ENCODE measurements at places on chromosomes 2 and 18.

GRCh38 chr2:175256806-175257585 lies 75.5 kb upstream of the ATP5MC3 start:
- DNase-seq: no peak
- peaks cover 21% of the 10 kb centered on the region for H3K27me3 ChIP-seq
- H3K36me3 ChIP-seq: no peaks in the 10 kb centered on the region
- H3K4me3 ChIP-seq: no peak overlapping the region

DNA sequence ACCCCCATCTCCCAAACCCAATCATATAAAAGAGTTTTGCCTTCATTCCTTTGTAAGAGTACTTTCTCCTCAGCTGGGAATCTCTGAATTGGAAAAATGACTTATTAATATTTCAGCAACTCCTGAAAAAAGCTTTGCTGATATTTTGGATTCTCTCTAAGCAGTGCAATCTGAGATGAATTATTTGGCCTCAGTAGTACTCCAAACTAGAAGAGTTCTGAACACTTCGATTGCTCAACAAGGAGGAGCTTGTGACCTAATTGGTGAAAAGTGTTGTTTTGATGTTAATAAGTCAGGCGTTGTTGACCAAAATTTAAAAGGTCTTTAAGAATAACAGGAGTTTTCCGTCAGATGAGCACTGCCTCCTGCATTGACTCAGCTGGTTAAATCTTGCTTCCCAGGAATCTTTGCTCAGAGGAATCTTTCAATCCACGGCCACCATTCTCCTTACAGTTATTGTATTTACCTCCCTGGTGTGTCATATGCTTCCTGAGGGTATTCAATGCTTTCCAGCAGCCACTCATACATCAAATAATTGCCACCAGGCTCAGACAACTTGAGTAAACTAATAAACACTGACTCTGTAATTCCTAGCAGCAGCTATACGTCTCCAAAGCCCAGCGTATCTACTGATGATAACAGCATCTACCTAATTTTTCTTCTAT lies 24.5 kb upstream of the LIPG start:
- no peaks in the 10 kb centered on the region for H3K36me3 ChIP-seq
- no peaks in the 10 kb centered on the region for H3K4me1 ChIP-seq
- DNase-seq: no peak
- H3K27ac ChIP-seq: no peak overlapping the region

DNA sequence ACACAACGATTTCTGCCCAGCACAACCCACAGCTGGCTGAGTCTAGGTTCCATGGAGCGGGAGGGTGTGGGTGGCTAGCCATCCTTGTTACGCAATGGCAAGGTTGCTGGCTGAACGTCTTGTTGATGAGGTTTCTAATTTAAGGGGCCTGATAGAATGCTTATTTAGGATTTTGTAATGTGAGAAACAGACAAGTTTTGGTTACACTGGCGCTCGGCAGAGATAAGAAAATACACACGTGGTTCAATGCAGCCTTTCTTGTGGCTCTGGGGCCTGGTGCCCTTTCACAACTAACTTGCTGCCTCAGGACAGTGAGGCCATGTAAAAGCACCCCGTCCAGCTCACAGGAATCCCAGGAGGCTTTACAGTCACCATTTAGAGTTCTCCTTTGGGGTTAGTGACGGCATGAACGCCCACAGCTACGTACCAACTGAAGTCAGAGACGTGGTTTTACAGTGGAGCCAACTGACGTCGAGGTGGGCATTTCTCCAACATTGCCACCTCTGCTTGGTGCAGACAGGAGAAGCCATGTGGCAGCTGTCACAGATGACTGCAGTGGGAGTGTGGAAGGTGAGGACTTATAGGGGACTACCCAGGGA lies 29.7 kb upstream of the PIEZO2 start:
- peak; percentile 94 for DNase-seq
- no peaks in the 10 kb centered on the region for H3K36me3 ChIP-seq
- no peaks in the 10 kb centered on the region for H3K27me3 ChIP-seq
- peak overlapping the region; percentile 78 for H3K27ac ChIP-seq
- peaks cover 38% of the 10 kb centered on the region for H3K4me1 ChIP-seq

DNA sequence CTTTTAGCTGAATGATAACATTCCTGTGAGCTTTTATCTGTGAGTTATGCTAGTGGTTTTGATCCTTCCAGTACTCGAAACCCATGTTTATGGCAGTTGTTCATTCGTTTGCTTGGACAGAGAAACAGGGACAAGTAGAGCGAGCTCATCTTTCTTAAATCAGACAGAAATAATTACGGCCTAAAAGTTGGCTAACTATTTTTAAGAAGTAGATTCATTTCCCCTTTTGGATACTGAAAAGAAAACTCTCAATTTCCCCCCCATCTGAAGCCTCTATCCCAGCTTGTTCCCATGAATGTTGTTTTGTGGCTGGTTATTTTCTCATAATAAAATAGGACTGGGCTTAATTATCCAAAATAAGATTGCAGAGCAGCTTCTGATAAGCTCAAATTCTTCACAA lies 67.1 kb downstream of the ANTXR1 start:
- no peaks in the 10 kb centered on the region for H3K27me3 ChIP-seq
- no peak overlapping the region for H3K4me3 ChIP-seq
- peak overlapping the region; percentile 13 for H3K27ac ChIP-seq
- H3K36me3 ChIP-seq: peaks cover 29% of the 10 kb centered on the region

DNA sequence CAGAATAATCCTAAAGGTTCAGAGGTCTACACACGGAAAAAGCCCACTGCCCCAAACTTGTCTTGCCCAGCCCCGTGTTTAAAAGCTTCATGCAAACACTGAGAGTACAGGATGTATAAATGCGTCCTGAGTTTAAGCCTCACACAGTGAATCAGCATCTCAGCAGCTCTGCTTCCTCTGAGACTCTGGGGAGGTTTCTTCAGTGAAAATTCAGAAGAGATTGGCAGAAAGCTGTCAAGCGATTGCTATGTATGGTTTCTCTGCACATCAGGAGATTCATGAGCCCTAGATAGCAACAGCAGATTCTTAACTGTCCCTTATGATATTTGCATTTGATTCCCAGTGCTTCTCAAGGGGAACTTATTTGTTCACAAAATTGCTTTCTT lies 27.1 kb downstream of the CRACDL start:
- H3K4me3 ChIP-seq: no peak overlapping the region
- no peaks in the 10 kb centered on the region for H3K36me3 ChIP-seq
- no peak overlapping the region for H3K27ac ChIP-seq
- no peak for DNase-seq
- peaks cover 14% of the 10 kb centered on the region for H3K4me1 ChIP-seq

DNA sequence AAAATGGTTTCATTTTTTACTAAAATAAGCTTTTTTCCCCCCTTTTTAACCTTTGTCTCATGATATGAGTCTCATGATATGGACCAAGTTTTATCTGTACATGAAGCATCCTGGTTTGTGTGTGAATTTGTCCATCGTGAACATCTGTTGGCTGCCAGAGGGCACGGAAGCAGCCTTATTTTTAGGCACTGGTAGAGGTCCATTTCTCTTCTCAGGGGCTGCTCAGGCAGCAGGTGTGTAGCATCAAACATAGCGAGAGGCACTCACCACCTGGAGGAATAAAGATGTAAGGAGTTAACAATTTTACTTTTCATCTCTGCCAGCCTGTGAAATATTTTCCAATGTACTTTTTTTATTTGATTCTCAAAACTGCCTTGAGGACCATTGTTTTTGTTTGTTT lies 134.5 kb downstream of the RHBDD1 start:
- H3K4me3 ChIP-seq: peak overlapping the region; percentile 19
- no peaks in the 10 kb centered on the region for H3K27me3 ChIP-seq
- no peak for DNase-seq
- H3K36me3 ChIP-seq: no peaks in the 10 kb centered on the region

- no peak overlapping the region for H3K4me3 ChIP-seq
- no peak overlapping the region for H3K27ac ChIP-seq
- no peaks in the 10 kb centered on the region for H3K4me1 ChIP-seq
- H3K27me3 ChIP-seq: no peaks in the 10 kb centered on the region
- peak; percentile 38 for DNase-seq
Observed at GRCh38 chr2:238988105-238988504, 140.2 kb downstream of the TWIST2 start.

- DNase-seq: no peak
- H3K36me3 ChIP-seq: no peaks in the 10 kb centered on the region
- peaks cover 34% of the 10 kb centered on the region for H3K4me1 ChIP-seq
- no peaks in the 10 kb centered on the region for H3K27me3 ChIP-seq
Observed at GRCh38 chr2:24511894-24512293, 20.8 kb downstream of the NCOA1 start.

DNA sequence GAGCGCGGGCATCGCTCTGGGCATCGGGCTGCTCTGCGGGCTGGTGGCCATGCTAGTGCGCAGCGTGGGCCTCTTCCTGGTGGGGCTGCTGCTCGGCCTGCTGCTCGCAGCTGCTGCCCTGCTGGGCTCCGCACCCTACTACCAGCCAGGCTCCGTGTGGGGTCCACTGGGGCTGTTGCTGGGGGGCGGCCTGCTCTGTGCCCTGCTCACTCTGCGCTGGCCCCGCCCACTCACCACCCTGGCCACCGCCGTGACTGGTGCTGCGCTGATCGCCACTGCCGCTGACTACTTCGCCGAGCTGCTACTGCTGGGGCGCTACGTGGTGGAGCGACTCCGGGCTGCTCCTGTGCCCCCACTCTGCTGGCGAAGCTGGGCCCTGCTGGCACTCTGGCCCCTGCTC lies 3.8 kb downstream of the TMEM198 start:
- no peak overlapping the region for H3K27ac ChIP-seq
- H3K4me3 ChIP-seq: no peak overlapping the region
- no peaks in the 10 kb centered on the region for H3K36me3 ChIP-seq

GRCh38 chr2:170986566-170987258 lies 57.7 kb downstream of the GORASP2 start:
- no peaks in the 10 kb centered on the region for H3K4me1 ChIP-seq
- no peak overlapping the region for H3K27ac ChIP-seq
- no peak overlapping the region for H3K4me3 ChIP-seq
- no peak for DNase-seq
- no peaks in the 10 kb centered on the region for H3K27me3 ChIP-seq

GRCh38 chr2:152421521-152422370 lies 86.8 kb downstream of the FMNL2 start:
- H3K4me3 ChIP-seq: no peak overlapping the region
- no peaks in the 10 kb centered on the region for H3K4me1 ChIP-seq
- no peaks in the 10 kb centered on the region for H3K36me3 ChIP-seq
- no peak overlapping the region for H3K27ac ChIP-seq
- DNase-seq: no peak

DNA sequence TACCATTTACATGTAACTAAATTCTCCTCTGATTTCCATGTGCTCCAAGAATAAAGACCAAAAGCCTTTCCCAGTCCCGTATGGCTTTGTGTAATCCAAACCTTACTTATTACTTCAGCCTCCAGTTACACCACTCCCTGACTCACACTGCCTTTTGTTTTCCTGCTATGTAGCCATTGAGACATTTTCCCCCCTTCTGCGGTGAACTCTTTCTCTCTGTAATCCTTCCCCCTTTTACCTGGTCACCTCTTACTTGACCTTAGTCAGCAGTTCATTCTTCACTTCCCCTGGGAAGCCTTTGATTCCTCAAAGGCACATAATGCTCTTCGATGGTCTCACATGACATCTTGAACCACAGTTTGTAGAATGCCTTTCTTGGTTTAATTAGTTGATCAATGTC lies 256.0 kb upstream of the FANCL start:
- no peak overlapping the region for H3K4me3 ChIP-seq
- DNase-seq: no peak
- H3K36me3 ChIP-seq: no peaks in the 10 kb centered on the region
- no peaks in the 10 kb centered on the region for H3K27me3 ChIP-seq

DNA sequence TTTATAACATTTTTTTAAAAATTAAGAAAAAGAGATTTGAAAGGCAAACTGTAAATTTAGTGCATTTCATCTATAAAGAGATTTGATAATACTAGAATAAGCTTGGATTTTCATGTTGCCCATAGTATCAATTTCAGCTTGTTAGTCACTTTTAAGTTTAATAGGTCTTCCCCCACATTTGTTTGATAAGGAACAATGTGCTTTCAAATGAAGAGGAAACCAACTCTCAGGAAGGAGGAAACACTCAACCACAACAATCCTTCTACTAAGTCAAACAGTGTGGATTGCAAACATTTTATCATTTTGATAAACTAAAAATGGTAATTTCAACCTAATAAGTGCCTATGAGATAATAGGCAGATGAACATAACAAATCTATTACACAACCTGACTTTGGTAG lies 397.1 kb upstream of the CDH20 start:
- H3K27ac ChIP-seq: no peak overlapping the region
- H3K27me3 ChIP-seq: no peaks in the 10 kb centered on the region
- H3K36me3 ChIP-seq: no peaks in the 10 kb centered on the region
- H3K4me3 ChIP-seq: no peak overlapping the region
- no peak for DNase-seq

GRCh38 chr18:49970319-49970718 lies 157.0 kb upstream of the ACAA2 start:
- H3K27ac ChIP-seq: no peak overlapping the region
- no peaks in the 10 kb centered on the region for H3K27me3 ChIP-seq
- H3K36me3 ChIP-seq: no peaks in the 10 kb centered on the region

- H3K27ac ChIP-seq: no peak overlapping the region
- H3K27me3 ChIP-seq: peaks cover 15% of the 10 kb centered on the region
- H3K36me3 ChIP-seq: no peaks in the 10 kb centered on the region
- no peak overlapping the region for H3K4me3 ChIP-seq
- no peak for DNase-seq
Observed at GRCh38 chr2:15826273-15826717, 114.1 kb upstream of the MYCN start.

- H3K4me3 ChIP-seq: no peak overlapping the region
- no peaks in the 10 kb centered on the region for H3K36me3 ChIP-seq
- no peak for DNase-seq
- H3K27me3 ChIP-seq: no peaks in the 10 kb centered on the region
- no peak overlapping the region for H3K27ac ChIP-seq
- no peaks in the 10 kb centered on the region for H3K4me1 ChIP-seq
Observed at GRCh38 chr18:73535189-73535588, 612.4 kb downstream of the FBXO15 start.

DNA sequence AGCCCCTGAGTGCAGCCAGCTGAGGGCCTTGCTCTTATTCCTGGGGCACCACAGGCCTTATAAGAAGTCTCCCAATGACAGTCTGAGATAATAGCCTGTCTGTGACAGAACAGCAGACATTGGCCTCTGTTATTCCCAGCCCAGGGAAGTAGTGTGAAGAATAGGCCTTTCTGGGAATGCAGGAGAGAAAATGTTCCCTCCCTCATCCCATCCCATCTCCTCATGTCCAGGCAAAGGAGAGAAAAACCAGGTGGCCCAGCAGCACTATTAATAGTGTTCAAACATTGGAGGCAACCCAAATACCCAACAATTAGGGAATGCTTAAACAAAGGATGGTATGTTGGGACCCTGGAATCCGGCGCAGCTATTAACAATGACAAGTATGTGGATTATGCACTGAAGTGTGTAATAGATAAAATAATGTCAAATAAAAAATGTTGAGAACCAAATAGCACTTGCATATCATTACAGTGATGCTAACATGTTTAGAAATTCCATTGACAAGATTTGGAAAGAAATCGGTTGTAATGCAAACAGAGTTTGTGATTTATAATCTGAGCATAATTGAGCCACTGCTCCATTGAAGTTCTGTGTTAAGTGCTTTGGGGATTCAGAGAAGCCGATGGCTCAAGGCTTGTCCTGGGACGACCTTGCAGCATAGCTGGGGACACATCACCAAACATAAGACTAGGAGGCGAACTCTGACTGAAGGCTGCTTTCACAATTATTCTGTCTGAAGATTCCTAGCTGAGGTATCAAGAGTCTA lies 69.3 kb downstream of the LBH start:
- no peak overlapping the region for H3K27ac ChIP-seq
- H3K36me3 ChIP-seq: no peaks in the 10 kb centered on the region
- H3K4me3 ChIP-seq: no peak overlapping the region
- no peaks in the 10 kb centered on the region for H3K4me1 ChIP-seq
- H3K27me3 ChIP-seq: no peaks in the 10 kb centered on the region
